ENCODE measurements at places on chromosomes 4 and X.

DNA sequence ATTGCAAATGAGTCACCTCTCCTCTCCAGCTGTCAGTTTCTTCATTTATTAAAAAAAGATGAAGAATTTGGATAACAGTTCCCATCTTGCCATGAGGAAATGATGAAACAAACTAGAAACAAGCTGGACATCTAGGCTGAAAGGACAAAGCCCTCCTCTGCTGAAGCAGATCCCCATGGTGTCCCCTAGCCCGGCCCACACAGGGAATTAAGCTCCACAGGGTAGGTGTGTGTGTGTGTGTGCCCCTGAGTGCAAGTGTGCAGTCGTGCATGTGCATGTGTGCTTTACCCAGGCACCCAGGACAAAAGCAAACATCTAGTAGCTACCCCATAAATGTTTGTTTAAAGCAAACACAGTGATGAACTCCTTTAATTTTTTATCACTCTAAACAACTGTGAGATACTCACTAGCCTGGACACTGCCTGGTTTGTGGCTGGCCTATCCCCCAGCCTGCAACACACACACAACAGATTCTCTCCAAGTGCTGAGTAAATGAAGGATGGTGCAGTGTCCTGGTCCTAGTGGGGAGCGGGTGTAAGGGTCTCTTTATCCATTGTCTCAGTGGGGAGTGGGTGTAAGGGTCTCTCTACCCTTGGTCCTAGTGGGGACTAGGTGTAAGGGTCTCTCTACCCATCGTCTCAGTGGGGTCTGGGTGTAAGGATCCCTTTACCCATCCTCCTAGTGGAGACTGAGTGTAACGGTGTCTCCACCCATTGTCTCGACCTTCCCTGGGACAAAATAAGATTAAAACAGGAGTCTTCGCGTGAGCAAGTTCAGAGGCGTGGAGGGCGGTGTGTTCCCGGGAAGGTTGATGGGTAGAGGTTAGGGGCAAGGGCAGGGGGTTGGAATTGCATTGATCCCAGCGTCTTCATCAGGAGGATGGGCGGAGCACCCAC is 688 bp upstream of the EVC start:
- no peak for DNase-seq

GRCh38 chr4:1960170-1960825 is 48.5 kb downstream of the NELFA start:
- DNase-seq: no peak

DNA sequence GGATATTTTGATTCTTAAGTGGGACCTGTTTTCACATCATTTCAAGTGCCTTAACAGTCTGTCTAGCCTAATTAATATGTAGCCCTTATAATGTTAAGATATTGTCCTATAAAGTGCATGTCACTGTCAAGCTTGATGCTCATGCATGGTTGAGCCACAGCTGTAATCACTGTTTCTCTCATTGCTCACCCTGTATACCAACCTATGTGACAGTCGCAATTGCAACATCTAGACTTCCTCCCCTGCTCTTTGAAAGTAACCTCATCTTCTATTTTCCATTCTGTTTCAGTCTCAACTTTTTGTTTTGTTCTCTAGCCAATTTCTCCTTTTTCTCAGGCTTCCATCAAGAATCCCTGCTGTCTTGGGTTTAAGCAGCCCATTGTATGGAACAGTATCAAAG is 24.4 kb upstream of the MSL3 start:
- DNase-seq: no peak

DNA sequence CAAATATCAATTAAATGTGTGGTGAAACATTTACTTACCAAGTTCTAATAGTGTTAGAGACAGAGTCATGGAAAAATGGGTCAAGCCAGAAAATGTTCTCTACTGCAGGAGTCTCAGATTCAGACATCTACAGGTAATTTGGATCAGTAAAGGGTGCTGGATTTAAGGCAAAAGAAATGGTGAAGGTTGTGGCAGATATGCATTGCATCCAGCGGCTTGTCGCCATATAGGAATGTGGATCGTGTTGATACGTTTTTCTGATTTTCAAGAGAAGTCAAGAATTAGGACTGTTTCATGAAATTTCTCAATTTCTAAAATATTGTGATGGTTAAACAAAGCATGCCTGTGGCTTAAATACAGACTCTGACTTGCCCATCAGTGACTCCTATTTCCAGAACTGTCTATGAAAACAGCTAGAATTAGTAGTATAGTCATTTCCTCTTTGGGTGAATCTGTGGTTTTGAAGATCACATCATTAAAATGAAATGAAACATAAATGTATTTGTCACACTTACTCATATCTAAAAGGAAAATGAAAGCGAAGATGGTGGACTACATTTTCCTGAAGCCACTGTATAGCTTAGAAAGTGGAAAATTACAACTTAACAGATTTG is 110.1 kb upstream of the VEGFC start:
- DNase-seq: no peak

GRCh38 chr4:24001486-24002329 is 111.9 kb upstream of the PPARGC1A start:
- no peak for DNase-seq

DNA sequence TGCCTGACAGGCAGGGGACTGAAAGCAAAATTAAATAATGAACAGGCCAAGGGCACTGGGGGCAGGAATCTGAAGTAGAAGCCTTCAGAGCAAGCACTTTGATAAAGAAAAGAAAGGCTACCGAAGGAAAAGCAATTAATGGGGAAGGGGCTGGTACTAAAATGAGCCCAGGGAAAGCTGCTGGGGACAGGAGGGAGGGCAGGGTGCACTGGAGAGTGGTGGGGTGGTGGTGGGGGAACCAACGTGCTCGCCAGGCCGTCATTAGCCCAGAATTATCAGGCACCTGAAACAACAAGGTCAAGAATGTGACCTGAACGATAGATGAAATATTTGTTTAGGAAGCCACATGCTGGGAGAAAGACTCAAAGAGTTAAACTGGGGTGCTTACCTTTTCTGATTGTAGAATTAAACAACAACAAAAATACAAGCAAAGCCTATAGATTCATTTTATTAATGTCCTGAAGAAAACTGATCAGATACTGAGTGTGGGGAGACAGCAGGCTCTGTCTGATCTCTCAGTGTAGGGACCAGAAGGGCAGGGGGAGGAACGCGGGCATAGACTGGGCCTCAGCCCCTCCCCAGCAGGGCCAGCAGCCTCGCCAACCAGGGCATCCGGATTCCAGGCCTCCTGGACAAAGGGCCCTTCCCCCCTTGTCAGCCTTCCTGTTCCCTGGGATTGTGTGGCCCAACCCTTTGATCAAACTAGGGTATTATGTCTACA is 239.7 kb upstream of the KLF3 start:
- DNase-seq: no peak

DNA sequence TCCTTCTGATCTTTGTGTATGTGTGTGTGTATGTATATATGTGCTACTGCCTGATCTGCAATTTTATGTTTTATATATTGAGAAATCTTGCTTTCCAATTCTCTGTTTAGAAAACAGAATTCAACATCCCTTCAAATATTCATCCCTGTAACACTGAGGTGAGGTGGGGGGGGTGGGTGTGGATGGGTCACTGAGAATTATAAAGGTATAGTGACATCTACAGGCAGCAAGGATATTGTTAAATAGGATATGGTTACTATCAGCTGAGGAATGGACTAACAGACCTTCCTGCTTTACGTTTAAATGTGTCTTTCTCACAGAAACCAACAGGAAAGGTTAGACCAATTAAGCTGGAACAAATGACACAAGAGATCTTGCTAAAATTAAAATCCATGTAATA is 19.0 kb upstream of the MAGEB2 start:
- peak; percentile 14 for DNase-seq

- DNase-seq: no peak
Observed at GRCh38 chr4:139454111-139455045, at the start of gene RAB33B. RAB33B (plus strand) TSS chr4:139454121; CDS start chr4:139454196, 75 bp downstream.

- DNase-seq: no peak
Observed at GRCh38 chrX:153832728-153833127, 2.4 kb upstream of the PDZD4 start.

DNA sequence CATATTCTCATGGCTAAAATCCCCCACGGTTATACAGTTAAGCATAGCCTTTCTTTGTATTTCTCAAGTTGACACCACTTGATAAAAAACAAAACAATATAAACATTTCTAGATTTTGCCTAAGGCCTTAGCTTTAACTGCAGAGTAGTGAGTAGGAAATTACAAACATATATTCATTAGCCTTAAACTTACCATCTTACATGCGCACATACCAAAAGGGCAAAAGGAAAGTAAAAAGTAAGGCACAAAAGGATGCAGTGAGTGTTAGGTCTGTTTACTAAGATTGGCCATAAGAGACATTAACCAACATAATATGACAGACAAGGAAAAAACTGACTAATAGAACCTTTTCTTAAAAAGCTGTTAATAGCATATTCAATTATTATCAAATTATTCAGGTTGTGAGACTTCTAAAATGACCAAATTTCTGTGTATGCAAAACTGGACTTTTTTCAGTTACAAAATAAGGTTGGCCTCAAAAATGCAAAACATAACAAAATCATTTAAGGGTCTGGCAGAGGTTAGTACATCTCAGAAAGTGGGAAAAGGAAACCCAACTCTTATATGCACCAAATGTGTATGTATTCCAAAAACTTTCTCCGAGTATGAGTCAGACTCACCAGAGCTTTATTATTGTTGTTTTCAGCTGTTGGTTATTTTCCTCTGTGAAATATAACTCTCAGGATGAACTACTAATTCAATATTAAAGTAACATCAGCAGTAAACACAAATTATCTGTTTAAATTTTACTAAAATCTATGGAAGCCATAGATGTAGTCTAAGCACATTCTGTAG is 39.9 kb downstream of the SEPSECS start:
- no peak for DNase-seq

- DNase-seq: no peak
Observed at GRCh38 chr4:58957711-58958110, 1847.5 kb upstream of the IGFBP7 start.

- no peak for DNase-seq
Observed at GRCh38 chr4:14400307-14400706, 602.0 kb upstream of the CPEB2 start.

All from NCI-H526 (cell line).